ENCODE measurements at places on chromosomes 12 and 14.
A peak's percentile ranks its signal among the peaks of the same experiment; 100 is the strongest.

DNA sequence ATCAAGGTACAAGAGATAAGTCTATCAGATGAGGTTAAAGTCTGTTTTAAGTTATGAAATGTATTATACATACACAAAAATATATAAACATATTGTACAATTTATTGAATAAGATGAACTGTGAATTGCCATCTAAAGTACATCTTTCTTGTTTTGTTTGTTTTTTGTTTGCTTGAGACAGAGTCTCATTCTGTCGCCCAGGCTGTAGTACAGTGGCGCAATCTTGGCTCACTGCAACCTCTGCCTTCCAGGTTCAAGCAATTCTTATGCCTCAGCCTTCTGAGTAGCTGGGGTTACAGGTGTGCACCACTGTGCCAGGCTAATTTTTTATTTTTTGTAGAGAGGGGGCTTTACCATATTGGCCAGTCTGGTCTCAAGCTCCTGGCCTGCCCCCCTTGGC is 10.0 kb upstream of the PPP4R3A start:
- DNase-seq, result no peak

- DNase-seq, result no peak
These were observed 24.3 kb downstream of the MNAT1 start for GRCh38 chr14:60758885-60759284.

DNA sequence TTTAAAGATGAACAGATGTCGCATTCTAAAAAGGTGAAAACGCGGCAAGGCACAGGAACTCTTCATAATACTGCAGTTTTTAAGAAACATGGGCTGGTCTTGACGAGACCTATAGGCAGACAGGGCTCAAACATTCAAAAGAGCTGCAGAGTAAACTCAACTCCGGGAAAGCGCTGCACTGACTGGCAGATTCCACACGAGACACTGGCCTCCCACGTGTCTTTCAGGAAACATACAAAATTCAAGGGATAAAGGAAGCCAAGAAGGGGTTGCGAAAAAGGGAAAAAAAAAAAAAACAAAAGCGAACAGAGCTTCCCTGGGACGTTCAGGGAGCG is 614 bp upstream of the ARF6 start:
- peak; percentile 88 for DNase-seq

- no peak for DNase-seq
These were observed 56.5 kb upstream of the ANO4 start for GRCh38 chr12:100738086-100738485.

DNA sequence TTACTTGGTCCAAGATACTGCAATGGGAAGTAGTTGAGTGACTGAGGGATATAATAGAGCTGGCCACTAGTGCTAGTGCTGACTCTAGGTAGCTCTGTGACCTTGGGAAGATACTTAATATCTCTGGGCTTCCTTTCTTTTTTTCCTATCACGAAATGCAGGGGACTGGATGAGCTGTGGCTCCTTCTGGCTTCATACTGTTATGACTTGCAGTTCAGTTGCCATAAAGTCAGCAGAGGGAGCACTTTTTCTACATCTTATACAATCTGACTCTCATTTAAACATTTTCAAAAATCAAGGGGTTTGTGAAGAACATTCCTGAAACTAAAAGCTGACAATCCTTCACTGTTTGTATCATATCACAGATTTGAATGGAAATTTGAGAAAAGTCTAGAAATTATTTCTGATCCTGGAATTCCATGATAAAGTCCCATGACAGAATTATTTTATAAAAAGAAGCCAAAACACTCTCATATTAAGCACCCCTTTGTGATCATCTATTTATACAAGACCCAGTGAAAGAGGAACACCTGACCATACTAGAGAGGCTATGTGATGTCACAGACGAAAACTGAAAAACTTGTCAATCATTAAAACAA is 5.3 kb downstream of the BHLHE41 start:
- DNase-seq, result no peak

GRCh38 chr12:62718762-62719426 is 216.1 kb downstream of the PPM1H start:
- no peak for DNase-seq

GRCh38 chr14:72902801-72903530 is 9.1 kb upstream of the DPF3 start:
- no peak for DNase-seq

GRCh38 chr12:72037006-72037795 is 98.6 kb downstream of the TPH2 start:
- no peak for DNase-seq

DNA sequence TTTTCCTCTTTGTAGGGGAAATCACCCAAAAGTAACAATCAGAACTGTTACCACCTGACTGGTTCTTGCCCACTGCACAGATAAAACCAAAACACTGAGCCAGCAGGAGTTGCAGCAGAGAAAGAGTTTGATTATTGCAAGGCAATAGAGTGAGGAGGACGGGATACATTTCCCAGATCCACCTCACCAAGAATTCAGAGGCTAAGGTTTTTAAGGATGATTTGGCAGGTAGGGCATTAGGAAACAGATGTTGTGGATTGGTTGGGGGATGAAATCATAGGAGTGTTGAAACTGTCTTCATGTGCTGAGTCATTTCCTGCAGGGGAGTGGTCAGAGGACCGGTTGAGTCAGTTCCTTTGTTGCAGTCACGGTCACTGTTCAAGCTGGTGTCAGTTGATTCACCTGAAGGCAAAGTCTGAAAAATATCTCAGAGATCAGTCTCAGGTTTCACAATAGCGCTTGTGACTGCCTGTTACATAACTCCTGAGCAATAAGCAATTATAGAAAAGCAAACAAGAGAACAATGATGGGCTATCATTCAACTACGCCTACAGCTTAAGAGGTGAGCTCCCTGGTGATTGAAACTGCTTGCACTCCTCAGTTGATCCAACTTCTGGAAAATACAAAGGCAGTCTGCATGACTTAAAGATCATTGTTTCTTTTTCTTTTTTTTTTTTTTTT is 20.3 kb upstream of the AMN1 start:
- peak; percentile 86 for DNase-seq
